ENCODE measurements at places on chromosomes 5 and 9. TPM values are rescaled to one million over a fixed set of nuclear protein-coding genes. Genes with fewer than 3 reads are reported as not detected.

- no peak overlapping the region for H3K27ac ChIP-seq
- no peaks in the 10 kb centered on the region for H3K27me3 ChIP-seq
- H3K4me3 ChIP-seq, result no peak overlapping the region
- H3K36me3 ChIP-seq, result no peaks in the 10 kb centered on the region
Measured at GRCh38 chr5:127492854-127493738, 24.3 kb upstream of the PRRC1 start.

- H3K4me3 ChIP-seq, result no peak overlapping the region
- no peaks in the 10 kb centered on the region for H3K36me3 ChIP-seq
- peak overlapping the region; percentile 71 for H3K27ac ChIP-seq
- H3K4me1 ChIP-seq, result peaks cover 25% of the 10 kb centered on the region
- H3K27me3 ChIP-seq, result no peaks in the 10 kb centered on the region
- peak; percentile 78 for DNase-seq
Measured at GRCh38 chr5:141919218-141920119, 4.2 kb upstream of the DELE1 start.

- no peaks in the 10 kb centered on the region for H3K36me3 ChIP-seq
- H3K4me3 ChIP-seq, result no peak overlapping the region
- DNase-seq, result no peak
- H3K4me1 ChIP-seq, result no peaks in the 10 kb centered on the region
Measured at GRCh38 chr9:24382566-24382965, 163.1 kb downstream of the IZUMO3 start.

DNA sequence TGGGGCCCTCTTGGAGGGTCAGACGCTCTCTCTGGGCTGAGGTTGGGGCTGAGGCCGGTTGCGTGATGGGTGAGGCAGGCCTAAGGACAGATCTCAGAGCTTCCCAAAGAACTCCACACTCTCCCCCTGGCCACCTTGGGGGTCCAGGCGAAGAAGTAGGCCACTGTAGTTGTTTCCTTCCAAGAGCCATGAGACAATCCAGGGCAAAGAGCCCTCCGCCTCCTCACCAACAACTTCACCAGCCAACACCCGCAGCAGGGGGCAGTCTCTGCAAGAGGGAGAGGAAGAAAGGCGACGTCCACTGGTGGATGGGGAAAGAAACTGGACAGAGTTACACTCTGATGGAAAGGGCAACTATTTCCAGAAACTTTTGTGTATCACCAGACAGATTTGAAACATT lies 10.7 kb downstream of the SLC35A4 start:
- H3K27ac ChIP-seq, result no peak overlapping the region
- no peak overlapping the region for H3K4me3 ChIP-seq
- no peaks in the 10 kb centered on the region for H3K27me3 ChIP-seq
- peak; percentile 61 for DNase-seq
- H3K36me3 ChIP-seq, result 0 out of 3 replicates have a peak, but pooled peaks cover 3% of the 10 kb centered on the region
- H3K4me1 ChIP-seq, result peaks cover 10% of the 10 kb centered on the region

- 0 out of 2 replicates have a peak, but pooled peaks cover under 1% of the 10 kb centered on the region for H3K4me1 ChIP-seq
- DNase-seq, result no peak
- H3K27ac ChIP-seq, result no peak overlapping the region
- H3K36me3 ChIP-seq, result peaks cover 64% of the 10 kb centered on the region
- no peaks in the 10 kb centered on the region for H3K27me3 ChIP-seq
- no peak overlapping the region for H3K4me3 ChIP-seq
Measured at GRCh38 chr5:43174586-43174985, 17.4 kb upstream of the NIM1K start.

- no peaks in the 10 kb centered on the region for H3K36me3 ChIP-seq
- DNase-seq, result no peak
- H3K4me3 ChIP-seq, result no peak overlapping the region
- H3K4me1 ChIP-seq, result no peaks in the 10 kb centered on the region
Measured at GRCh38 chr5:125343015-125343414, 596.6 kb upstream of the ZNF608 start.

DNA sequence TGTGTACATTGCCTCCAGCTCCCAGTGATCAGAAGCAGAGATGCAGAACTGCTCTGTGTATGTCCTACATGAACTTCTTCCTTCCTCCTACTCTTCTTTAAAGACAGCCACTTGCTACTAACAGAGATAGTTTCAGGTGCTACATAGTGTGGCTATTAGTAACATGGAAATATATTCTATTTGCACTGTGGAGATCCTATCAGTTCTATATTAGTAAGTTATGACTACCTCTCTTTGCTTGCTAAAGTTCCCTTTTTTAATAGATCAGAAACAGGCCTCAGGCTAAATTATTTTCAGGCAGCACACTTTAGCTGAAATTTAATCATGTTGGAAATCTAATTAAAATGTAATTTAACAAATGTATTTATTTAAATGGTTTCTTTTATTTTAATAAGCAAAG lies 64.4 kb upstream of the TNFSF8 start:
- no peaks in the 10 kb centered on the region for H3K27me3 ChIP-seq
- no peak overlapping the region for H3K4me3 ChIP-seq
- H3K4me1 ChIP-seq, result no peaks in the 10 kb centered on the region

DNA sequence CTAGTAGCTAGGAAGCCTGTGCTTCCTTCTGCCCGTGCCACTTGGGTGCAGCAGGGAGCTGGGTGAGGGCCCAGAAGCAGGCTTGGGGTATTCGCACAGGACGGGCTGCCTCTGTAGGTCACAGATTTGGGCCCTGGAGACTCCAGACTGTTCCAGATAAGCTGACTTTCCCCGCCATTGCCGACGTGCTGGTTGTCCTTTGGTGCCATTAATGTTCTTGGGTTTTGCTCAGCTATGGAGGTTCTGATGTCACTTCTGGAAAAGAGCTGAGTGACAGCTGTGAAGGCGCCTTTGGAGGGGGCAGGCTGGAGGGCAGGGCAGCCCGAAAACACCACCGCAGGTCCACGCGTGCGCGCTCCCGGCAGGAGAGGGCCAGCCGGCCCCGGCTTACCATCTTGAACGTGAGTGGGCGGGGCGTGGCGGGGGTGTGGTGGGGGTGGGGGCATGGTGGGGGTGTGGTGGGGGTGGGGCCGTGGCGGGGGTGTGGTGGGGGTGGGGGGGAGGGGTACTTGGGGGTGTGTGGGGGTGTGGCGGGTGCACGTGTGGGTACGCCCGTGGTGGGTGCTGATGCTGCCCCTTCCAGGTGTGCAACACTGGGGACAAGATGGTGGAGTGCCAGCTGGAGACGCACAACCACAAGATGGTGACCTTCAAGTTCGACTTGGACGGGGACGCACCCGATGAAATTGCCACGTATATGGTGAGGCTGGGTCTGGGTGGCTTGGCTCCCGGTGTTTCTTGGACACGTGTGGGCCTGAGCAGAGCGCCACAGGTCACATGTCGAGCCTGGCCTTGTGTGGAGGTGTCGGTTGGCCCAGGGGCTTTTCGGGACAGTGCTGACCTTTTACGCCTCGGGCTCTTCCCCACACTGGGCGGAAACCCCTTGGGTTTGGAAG lies 79.6 kb downstream of the WNK2 start:
- no peaks in the 10 kb centered on the region for H3K36me3 ChIP-seq
- H3K4me1 ChIP-seq, result no peaks in the 10 kb centered on the region
- H3K4me3 ChIP-seq, result no peak overlapping the region
- DNase-seq, result no peak
- H3K27ac ChIP-seq, result no peak overlapping the region
- peaks cover 86% of the 10 kb centered on the region for H3K27me3 ChIP-seq

DNA sequence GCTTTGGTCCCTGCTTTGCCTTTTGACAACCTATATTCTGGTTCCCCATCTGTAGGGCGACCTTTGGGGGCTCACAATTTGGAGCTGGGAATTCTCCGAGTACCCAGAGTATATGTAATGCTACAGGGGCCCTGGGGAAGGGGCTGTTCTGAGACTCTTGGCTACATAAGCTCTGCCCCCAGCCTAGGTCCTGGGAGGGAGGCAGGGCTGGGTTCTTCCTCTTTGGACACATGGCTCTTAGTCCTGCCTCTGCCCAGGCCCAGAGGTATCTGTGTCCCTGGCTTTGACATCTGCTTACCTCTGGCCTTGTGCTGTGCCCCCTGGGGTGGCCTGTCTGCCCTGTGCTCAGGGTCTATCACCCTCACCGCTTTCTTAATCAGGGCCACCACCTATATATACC lies 181.6 kb downstream of the CACNA1B start:
- H3K27me3 ChIP-seq, result peaks cover 69% of the 10 kb centered on the region
- H3K4me3 ChIP-seq, result no peak overlapping the region
- no peak overlapping the region for H3K27ac ChIP-seq
- no peak for DNase-seq
- no peaks in the 10 kb centered on the region for H3K36me3 ChIP-seq

GRCh38 chr9:99211746-99212145 lies 10.0 kb downstream of the ALG2 start:
- no peak overlapping the region for H3K4me3 ChIP-seq
- DNase-seq, result no peak
- no peak overlapping the region for H3K27ac ChIP-seq
- H3K36me3 ChIP-seq, result peaks cover 7% of the 10 kb centered on the region
- peaks cover 2% of the 10 kb centered on the region for H3K27me3 ChIP-seq

- peaks cover 49% of the 10 kb centered on the region for H3K27me3 ChIP-seq
- H3K4me1 ChIP-seq, result peaks cover 8% of the 10 kb centered on the region
- H3K4me3 ChIP-seq, result no peak overlapping the region
- no peak overlapping the region for H3K27ac ChIP-seq
- no peaks in the 10 kb centered on the region for H3K36me3 ChIP-seq
Measured at GRCh38 chr9:132514821-132515220, 67.6 kb upstream of the BARHL1 start.

- no peak overlapping the region for H3K4me3 ChIP-seq
- no peaks in the 10 kb centered on the region for H3K27me3 ChIP-seq
- no peak overlapping the region for H3K27ac ChIP-seq
- no peak for DNase-seq
- no peaks in the 10 kb centered on the region for H3K4me1 ChIP-seq
Measured at GRCh38 chr5:131212471-131213021, 41.8 kb downstream of the LYRM7 start.

GRCh38 chr5:37850226-37850865 lies 10.5 kb upstream of the GDNF start:
- H3K27me3 ChIP-seq, result 0 out of 3 replicates have a peak, but pooled peaks cover 2% of the 10 kb centered on the region
- H3K36me3 ChIP-seq, result no peaks in the 10 kb centered on the region
- no peak for DNase-seq

DNA sequence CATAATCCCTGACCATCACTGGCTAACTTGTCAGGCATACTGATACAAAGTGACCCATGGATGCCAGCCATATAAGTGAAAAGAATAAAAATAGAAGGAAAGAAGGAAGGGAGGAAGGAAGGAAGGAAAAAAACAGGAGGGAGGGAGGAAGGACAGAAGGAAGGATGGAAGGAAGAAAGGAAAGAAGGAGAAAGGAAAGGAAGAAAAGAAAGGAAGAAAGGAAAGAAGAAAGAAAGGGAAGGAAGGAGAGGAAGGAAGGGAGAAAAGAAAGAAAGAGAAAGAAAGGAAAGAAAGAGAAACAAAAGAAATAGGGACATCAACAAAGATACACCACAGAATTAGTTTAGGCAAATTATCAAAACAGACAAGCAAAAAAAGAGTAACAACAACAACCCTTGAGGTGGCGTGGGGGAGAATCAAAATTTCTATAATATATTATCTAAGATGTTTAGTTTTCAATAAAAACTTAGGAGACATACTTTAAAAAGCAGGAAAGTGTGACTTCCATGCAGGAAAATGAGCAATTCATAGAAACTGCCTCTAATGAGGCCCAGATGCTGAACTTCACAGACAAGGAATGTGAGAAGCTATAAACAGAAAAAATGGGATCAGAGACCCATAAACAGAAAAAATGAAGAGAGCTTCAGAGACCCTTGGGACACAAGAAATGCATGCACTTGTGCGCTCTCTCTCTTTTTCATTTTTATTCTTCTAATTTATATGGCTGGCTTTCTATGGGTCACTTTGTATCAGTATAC lies 96.1 kb upstream of the NFIL3 start:
- no peaks in the 10 kb centered on the region for H3K4me1 ChIP-seq
- no peak overlapping the region for H3K4me3 ChIP-seq
- H3K36me3 ChIP-seq, result no peaks in the 10 kb centered on the region
- no peak for DNase-seq
- no peak overlapping the region for H3K27ac ChIP-seq

- DNase-seq, result no peak
- no peak overlapping the region for H3K27ac ChIP-seq
- H3K36me3 ChIP-seq, result no peaks in the 10 kb centered on the region
- no peaks in the 10 kb centered on the region for H3K4me1 ChIP-seq
- no peak overlapping the region for H3K4me3 ChIP-seq
Measured at GRCh38 chr5:14778792-14779070, 92.8 kb downstream of the ANKH start.

DNA sequence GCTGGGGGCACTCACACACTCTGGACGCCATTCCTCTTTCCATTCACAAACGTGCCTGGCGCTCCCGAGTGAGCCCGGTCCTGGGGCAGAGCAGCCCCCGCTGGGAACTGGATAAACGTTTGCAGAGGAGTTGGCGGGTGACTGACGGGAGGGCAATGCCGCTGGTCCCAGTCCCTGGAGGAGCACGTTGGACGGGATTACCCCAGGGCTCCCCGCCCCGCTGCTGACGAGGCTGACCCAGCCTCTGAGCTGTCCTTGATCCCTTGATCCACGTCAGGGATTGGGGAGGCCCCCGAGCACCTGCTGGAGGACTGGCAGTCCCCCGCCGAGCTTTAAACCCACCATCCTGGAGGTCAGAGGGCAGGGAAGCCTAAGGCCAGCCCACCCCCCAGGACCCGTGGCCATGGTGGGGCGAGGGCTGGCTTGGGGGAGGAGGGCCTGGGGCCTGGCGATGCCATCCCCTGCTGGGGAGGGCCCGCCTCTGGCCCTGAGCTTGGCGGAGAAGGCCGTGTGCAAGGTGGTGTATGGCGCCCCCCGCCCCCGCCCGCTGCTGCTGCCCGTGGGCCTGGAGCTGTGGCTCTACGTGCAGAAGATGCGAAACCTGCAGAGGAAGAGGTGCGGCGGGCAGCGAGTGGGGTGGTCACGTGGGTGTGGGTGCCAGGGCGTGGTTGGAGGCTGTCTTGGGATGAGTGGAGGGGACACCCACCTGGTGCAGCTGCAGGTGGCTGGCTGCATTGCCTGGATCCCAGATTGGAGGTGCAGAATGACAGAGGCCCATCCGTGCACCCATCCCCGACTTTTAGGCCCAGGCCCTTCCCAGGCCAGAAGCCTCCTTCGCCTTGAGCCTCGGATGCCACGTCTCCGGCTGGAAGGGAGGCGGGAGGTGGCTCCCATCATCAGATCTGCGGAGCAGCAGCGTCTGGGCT lies 4.5 kb downstream of the GPSM1 start:
- no peaks in the 10 kb centered on the region for H3K36me3 ChIP-seq
- H3K27ac ChIP-seq, result no peak overlapping the region
- DNase-seq, result no peak
- no peaks in the 10 kb centered on the region for H3K27me3 ChIP-seq
- no peak overlapping the region for H3K4me3 ChIP-seq

- H3K27me3 ChIP-seq, result no peaks in the 10 kb centered on the region
- H3K27ac ChIP-seq, result no peak overlapping the region
- no peak for DNase-seq
- H3K4me3 ChIP-seq, result no peak overlapping the region
Measured at GRCh38 chr9:16406526-16407225, 463.8 kb downstream of the BNC2 start.

The CSF2 gene
- 0.29 TPM for total RNA-seq

The PCDHGA8 gene
- 0.18 TPM for total RNA-seq

The TLE1 gene
- 0.20 TPM for total RNA-seq

The GPX3 gene
- total RNA-seq, result 0.86 TPM

The NEUROG1 gene
- not detected for total RNA-seq

The SLC6A7 gene
- total RNA-seq, result not detected

The PHF19 gene
- 373 TPM for total RNA-seq

The SPINK5 gene
- 0.29 TPM for total RNA-seq

All from K562 (cell line).